ENCODE measurements at places on chromosomes 2 and 18.

DNA sequence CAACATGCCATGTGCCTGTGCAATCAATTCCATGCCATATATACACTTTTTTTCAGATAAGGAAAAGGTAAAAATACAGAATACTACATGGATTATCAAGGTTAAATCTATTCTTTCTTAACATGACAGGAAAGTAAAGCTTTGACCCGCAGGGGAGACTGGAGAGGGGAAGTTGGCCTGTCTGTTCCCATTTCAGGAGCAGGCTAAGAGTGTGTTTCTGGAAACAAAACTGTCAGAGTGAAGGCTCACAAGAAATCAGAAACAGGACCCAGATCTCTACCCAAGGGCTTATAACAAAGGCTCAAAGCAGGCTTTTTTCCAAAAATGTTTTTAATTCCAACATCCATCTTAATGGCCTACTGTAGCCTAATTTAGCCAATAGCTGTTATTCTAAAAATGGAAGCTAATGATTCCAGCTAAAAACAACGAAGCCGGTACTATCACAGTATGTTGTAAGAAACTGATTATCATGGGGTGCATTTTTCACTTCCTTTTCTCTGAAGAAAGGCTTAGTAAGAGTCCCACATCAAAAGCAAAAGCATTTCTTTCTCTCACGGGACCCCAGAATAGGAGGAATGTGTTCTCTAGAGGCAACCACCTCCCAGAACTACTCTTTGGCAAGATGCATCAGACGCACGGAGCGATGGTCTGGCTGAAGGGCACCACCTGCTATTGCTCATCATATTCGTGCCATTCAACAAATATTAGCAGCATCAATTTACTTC, 41.4 kb downstream of the FECH start:
- no peak for DNase-seq

GRCh38 chr2:10462178-10463083, 14.3 kb upstream of the ODC1 start:
- no peak for DNase-seq

GRCh38 chr2:237618449-237618848, 8.9 kb upstream of the LRRFIP1 start:
- DNase-seq: no peak

GRCh38 chr2:28450901-28451565, 44.8 kb upstream of the PLB1 start:
- no peak for DNase-seq

DNA sequence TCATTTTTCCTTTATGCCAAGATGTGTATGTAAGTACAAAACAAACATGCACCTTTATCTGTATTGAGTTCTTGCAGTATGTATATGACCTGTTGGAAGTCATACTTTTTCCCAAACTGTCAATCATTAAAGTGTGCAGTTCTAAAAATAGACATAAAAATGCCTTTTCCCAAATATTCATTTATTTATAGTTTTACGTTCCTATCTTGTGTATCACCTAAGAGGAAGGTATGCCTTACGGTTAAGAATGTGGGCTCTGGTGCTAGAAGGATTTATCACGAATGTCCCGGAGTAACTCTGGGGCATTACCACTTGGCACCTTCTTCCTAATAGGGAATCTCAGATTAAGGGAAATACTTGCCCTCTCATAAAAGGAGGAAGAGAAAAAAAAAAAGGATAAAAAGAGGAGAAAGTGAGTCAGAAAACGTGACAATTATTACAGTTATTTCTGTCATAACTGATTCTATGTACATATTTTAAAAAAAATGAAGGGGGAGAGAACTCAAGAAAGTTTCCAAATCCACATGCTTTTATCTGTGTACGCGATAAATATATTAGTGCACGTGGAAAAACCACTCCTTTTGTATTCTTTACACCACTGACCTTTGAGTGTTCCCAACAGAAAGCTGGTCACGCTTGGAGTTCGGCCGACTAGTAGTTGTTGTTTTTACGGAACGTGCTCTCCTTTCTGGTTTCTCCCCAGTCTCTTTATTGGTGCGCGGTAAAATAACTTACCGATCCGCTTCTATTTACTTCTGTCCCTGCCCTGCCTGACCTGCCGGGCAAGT, 721 bp downstream of the MCEE start:
- DNase-seq: no peak

DNA sequence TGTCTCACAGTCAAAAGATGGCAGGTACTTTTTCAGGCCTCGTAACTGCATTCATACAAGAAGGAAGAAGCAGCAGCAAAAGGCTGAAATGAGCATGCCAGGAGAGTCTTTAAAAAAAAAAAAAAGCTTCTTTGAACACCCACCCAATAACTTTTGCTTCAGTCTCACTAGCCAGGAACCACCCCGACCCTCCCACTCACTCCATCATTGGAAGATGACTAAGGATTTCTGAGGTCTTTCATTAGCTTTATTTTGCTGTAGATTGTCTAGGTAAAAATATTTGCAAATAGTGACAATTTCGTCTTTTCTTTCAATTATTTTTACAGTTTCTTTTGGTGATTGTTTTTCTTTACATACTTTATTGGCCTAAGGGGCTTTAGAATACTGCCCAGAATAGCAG, 37.9 kb downstream of the RBBP8 start:
- no peak for DNase-seq

- no peak for DNase-seq
Measured at GRCh38 chr2:67515056-67515455, 117.9 kb downstream of the ETAA1 start.

DNA sequence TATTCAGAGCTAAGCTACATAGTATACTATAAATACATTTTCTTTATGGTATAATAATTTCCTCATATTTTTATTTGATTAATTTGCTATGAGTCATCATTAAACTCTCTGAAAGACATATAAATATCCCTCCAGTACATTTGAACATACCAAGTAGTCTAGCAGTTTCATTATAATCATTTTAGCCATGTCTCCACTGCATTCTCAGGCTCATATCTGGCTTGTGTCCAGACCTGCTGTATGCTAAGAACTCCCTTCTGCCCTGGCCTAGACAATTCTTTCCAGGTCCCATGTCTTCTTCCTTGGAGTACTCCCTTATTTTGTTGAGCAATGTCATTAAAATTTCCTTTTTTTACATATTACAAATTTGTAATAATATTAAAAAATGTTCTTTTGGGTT, 16.6 kb upstream of the DYNC1I2 start:
- no peak for DNase-seq

DNA sequence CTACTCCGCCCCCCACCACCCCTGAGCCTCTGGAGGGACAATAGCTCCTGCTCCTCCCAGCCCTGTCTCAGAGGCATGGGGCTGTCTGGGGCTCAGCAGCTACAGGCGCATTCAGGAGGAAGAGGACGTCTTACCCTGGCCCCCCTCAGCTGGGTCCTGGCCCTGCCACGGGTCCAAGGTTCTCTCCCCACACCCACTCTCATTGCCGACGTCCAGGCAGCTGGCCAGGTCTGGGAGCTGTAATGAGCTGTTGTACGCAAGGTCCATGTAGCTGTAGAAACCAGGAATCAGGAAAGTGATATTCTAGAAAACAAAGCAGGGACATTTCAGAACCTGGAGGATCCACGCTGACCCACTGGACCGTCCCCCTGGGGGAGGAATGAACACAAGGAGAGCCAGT, 13.5 kb downstream of the PASK start:
- DNase-seq: no peak

DNA sequence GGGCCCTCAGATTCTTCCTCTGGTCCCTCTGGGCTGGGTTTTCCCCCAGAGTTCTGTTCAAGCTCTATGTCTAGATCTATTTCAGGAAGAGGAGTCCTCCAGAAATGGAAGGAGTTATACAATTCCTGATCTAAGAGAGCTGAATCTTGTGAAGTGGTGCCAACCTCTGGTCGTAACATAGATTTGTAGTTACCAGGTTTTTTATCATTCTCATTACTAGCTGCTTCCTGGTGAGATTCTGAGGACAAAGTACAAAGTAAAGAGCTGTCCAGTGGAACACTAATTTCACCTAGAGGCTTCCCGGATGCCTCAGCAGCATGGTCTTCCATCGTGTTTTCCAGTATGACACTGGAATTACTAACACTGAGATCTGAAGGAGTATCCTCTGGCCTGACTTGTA, 44.1 kb downstream of the PPP4R1 start:
- DNase-seq: no peak

GRCh38 chr2:68970566-68971265, 3.7 kb upstream of the GKN1 start:
- no peak for DNase-seq

DNA sequence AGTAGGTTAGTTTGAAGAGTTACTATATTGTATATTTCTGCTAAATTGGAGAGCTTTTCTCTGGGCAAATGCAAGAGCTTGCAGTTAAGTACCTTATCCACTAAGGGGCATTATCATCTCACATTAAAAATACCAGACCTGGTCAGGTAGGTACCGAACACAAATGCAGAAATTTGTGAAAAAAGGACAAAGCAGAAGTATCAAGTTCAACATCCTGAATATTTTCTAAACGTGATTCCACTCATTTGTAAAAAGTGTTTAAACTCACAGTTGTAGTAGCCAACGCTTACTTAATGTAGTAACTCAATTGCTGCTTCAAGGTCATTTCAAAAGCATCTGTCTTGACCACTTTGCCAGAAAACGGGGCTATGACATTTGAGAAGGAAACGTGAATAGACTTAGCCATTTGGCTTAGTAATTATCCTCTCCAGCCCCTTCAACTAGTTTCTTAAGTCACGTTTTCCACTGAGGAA, 52.1 kb downstream of the CYRIA start:
- DNase-seq: no peak

GRCh38 chr2:143345887-143346787, 216.9 kb downstream of the ARHGAP15 start:
- DNase-seq: no peak
